ENCODE measurements at places on chromosomes 2 and 18.

- DNase-seq = no peak
These were observed 686.2 kb upstream of the FSHR start for GRCh38 chr2:49840428-49840975.

DNA sequence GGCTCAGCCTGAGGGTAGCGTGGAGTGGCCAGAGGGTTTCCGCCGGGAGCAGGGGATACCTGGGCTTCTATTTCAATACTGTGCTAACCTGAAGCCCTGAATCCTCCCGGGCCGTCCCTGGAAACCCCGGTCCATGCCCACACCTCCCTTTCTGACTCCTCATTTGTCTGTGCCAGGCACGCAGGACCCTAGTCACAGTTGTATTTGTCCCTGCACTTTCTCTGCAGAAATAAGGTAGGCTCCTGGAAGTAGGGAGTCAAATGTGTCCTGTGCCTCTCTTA is 418.8 kb upstream of the HS6ST1 start:
- no peak for DNase-seq

DNA sequence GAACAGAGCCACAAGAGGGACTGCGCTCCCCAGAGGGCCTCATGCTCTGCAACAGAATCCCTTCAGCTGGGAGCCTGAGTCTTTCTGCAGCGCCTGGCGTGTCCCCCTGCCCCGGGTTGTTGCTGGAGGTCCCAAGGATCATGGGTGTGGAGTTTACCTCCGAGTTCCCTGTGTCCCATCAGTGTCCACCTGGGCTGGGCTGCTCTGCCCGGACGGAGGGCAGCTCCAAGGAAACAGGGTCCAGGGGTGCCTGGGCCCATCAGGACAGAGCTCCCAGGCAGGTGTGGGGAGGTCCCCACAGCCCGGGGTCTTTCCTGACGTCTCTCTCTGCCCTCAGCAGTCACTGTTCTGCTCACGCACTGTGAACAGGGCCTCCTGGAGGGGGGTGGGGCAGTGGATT is 63.5 kb downstream of the EMILIN2 start:
- no peak for DNase-seq

GRCh38 chr18:8359076-8359475 is 250.2 kb upstream of the RAB12 start:
- DNase-seq = no peak

DNA sequence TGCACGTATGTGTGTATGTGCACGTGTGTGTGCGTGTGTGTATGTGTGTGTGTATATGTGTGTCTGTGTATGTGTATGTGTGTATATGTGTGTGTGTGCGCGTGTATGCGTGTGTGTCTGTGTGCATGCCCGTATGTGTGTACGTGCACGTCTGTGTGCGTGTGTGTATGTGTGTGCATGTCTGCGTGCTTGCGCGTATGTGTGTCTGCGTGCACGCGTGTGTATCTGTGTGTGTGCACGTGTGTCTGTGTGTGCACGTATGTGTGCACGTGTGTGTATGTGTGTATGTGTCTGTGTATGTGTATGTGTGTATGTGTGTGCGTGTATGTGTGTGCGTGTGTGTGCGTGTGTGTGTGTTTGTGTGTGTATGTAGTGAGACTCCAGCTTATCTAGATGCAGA is 97.5 kb upstream of the SPATS2L start:
- no peak for DNase-seq

- no peak for DNase-seq
These were observed 152.3 kb downstream of the PRPF40A start for GRCh38 chr2:152564754-152565551.

GRCh38 chr2:56202381-56203121 is 18.8 kb downstream of the CCDC85A start:
- DNase-seq = no peak

DNA sequence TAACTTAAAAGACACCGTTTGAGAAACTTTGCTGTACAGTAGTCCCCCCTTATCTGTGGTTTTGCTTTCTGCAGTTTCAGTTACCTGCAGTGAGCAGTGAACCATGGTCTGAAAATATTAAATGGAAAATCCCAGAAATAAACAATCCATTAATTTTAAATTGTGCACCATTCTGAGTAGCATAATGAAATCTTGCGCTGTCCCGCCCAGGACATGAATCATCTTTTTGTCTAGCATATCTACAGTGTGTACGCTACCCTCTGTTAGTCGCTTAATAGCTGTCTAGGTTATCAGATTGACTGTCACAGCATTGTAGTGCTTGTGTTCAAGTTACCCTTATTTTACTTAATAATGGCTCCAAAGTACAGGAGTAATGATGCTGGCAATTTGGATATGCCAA is 6.1 kb downstream of the ARPC2 start:
- DNase-seq = no peak

GRCh38 chr2:43199492-43200488 is 26.6 kb downstream of the ZFP36L2 start:
- DNase-seq = no peak

- no peak for DNase-seq
These were observed 130.1 kb upstream of the KCNJ3 start for GRCh38 chr2:154568413-154568812.

DNA sequence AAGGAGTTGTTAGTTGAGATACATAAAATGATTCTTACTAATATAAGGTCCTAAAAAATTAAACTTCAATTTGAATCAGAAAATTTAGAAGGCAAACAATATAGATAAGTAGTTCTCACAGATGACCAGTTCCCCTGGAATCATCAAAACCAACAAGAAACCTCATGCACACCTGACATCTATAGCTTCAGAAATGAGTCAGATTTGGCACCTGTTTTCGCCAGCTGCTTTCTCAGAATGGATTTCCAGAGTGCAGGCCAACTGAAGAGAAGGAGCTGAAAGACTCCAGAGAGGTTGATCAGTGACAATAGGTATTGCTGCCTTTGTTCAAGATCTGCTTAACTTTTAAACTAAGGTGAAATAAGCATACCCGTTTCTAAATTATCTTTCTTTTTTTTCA is 192.4 kb downstream of the RDH14 start:
- no peak for DNase-seq

DNA sequence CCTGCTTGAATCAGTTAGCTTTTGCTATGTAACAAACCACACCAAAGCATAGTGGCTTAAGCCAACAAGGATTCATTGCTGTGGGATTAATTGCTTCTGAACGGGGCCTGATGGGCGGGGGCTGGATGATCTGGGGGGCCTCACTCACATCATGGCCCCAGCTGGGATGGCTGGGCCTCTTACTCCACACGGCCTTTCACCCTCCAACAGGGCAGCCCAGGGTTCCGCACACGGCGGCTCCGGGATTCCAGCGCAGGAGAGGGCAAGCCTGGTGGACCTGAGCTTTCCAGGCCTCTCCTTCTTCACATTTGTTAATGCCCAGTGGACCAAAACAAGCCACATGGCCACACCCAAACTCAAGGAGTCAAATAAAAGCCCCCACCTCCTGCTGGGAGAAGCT is 86.3 kb upstream of the PHLPP1 start:
- no peak for DNase-seq

DNA sequence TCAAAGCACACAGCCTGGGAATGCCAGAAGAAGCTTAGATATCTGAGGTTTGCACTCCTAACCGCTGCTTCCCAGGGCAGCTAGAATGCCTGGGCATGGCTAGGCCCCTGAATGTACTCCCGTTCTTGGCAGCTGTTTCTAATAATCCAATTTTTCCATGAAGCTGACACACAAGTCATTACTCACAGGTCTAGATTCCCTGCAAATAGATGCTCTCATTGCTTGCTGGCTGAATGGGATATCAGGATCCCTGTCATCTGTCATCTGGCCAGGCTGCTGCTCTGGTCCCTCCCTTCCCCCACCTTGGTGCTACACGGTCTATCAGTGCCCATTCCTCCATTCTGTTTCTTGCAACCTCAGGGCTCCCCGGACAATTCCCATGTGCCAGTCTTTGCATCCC is 40.7 kb upstream of the TEX51 start:
- no peak for DNase-seq

Measured in SHP77 (cell line).